NCI-H2029 (cell line): ENCODE measurements at places on chromosomes 16 and 17.

DNA sequence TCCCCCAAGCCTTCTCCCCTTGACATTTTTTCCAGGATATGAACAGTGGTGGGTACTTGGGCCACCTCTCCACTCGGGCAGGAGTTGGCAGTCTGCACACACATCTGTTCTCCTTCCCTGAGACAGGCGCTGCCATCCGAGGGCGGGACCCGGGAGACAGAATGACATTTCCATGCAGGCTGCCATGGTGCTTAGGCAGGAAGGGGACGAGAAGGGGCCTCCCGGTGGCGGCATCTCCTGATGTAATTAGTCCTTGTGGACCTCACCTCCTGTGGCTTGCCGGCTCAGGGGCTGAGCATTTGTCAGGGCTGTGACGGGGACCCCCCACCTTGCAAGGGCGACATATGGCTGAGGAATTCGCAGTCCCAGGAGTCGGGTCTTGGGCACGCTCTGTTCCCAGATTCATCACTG is 197.2 kb downstream of the FOXL1 start:
- no peak for DNase-seq

DNA sequence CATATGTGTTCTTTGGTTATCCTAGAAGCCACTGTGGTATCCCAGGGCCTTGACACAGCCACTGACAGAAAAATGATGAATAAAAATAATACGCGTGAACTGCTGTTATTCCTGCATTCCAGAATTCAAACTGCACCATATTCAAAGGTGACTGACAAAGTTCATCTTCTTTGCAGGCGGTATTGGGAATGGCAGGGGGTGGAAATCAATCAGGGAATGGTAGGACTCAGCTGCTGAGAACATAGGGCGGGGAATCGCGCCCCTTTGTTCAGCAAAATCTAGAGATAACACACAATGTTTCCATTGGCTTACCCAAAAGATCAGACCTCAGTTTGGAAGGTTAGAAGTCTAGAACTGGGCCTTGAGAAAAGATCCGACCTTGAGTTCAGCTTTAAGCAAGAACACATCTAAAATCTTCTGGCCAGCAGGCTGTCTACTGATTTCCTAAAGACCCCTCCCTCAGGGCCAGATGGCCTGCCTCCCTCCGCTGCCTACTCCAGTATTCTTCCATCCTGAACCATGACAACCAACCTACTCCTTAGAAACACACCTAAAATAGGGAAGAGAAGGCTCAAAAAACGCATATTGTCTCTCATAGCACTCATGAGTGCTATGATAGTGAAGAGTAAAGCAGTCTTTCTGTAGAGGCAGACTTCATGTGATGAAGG is 34.1 kb downstream of the CDK5R1 start:
- DNase-seq: no peak

DNA sequence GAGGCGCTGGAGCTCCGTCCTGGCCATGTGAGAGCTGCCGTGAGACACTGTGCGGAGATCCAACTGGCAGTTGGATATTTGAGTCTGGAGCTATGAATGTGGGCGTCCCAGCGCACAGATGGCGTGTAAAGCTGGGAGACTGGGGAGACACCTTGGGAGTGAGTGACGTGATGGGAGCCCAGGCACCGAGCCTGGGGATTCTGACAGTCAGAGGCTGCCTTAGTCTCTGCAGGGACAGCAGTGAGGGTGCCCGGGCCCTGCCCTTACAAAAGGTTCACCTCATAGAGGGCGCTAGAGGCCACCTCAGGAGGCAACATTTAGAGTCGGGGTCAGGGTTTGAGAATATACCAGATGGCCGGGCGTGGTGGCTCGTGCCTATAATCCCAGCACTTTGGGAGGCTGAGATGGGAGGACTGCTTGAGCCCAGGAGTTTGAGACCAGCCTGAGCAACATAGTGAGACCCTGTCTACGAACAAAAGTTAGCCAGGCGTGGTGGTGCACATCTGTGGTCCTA is 194.1 kb upstream of the GSE1 start:
- no peak for DNase-seq

- DNase-seq: peak; percentile 51
Observed at GRCh38 chr17:55264645-55265298, at the start of gene HLF. HLF (plus strand) TSS chr17:55264960; CDS start chr17:55265485, 525 bp downstream.

DNA sequence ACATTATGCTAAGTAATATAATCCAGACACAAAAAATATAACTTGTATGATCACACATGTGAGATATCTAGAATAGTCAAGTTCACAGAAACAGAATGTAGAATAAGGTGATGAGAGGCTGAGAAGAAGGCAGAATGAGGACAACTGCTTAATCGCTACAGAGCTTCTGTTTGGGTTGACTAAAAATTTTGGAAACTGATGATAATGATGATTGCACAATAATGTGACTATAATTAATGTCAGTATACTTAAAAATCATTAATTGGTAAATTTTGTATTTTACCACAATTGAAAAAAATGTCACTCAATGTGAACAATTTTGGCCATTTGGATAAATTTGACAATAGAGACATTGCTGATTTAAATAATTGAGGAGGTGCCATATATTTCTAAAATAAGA is 1374.4 kb upstream of the CDH8 start:
- no peak for DNase-seq

GRCh38 chr17:35185849-35186248 is 8.3 kb downstream of the SLC35G3 start:
- no peak for DNase-seq

GRCh38 chr16:12142157-12142556 is 165.6 kb downstream of the SNX29 start:
- DNase-seq: no peak

GRCh38 chr17:66412857-66413558 is 110.6 kb downstream of the PRKCA start:
- no peak for DNase-seq

DNA sequence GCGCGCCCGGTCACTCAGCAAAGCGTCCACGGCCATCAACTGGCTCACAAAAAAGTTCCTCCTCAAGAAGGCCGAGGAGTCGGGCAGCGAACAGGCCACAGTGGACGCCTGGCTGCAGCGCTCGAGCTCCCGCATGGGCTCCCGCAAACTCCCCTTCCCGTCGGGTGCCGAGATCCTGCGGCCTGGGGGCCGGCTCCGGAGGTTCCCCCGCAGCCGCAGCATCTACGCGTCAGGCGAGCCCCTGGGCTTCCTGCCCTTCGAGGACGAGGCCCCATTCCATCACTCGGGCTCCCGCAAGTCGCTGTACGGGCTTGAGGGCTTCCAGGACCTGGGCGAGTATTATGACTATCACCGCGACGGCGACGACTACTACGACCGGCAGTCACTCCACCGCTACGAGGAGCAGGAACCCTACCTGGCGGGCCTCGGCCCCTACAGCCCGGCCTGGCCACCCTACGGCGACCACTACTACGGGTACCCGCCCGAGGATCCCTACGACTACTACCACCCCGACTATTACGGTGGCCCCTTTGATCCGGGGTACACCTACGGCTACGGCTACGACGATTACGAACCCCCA is 10.7 kb downstream of the MYO15A start:
- DNase-seq: no peak

DNA sequence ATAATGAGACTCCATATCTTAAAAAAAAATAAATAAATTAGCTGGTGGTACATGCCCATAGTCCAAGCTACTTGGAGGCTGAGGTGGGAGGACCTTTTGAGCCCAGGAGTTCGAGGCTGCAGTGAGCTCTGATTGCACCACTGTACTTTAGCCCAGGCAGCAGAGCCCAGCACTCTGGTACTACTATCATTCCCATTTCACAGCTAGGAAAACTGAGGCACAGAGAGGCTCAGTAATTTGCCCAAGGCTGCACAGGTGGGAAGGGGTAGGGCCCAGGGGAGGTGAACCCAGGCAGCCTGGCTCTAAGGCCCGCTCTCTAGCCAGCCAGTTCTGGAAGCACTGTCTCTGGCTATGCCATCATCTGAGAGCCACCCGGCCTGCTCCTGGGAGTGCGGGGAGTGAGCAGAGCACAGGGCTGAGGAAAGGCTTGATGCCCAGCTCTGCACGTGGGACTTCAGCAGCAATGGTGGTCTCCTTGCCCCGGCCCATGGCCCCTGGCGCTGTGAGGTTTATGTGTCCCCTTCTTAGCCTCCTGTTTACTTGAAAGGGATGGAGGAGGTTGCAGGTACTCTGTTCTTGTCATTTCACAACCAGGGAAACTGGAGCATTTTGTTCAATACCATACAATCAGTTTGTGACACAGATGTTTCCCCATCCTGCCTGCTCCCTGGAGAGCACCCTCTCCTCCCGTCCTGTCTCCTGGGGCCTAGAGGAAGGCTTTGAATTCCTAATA is 222.3 kb downstream of the KATNIP start:
- no peak for DNase-seq
